Skeletal muscle tissue (tissue), 5 donors: ENCODE measurements at places on chromosomes 3 and 15. TPM values are rescaled to one million over a fixed set of nuclear protein-coding genes. Genes with fewer than 3 reads are reported as not detected.

GXYLT2 gene
- 31.8 TPM for total RNA-seq

DCP1A gene
- 8.4 TPM for total RNA-seq

CGNL1 gene
- 11.5 TPM for total RNA-seq

SLCO2A1 gene
- total RNA-seq = 0.52 TPM

IL5RA gene
- not detected for total RNA-seq

SHC4 gene
- total RNA-seq = 2.1 TPM

PIK3R4 gene
- total RNA-seq = 58.5 TPM

RARRES1 gene
- total RNA-seq = 1.6 TPM

EHHADH gene
- 1.0 TPM for total RNA-seq

MED12L gene
- total RNA-seq = 8.9 TPM

RAB6B gene
- total RNA-seq = 1.6 TPM

CHCHD6 gene
- total RNA-seq = 8.9 TPM

DNAH12 gene
- 0.52 TPM for total RNA-seq

PRR23B gene
- total RNA-seq = not detected

CCDC80 gene
- total RNA-seq = 25.6 TPM

FAM227B gene
- total RNA-seq = 7.8 TPM

THSD4 gene
- total RNA-seq = 15.7 TPM

IMPG2 gene
- 2.6 TPM for total RNA-seq

CPA3 gene
- 5.2 TPM for total RNA-seq

LRTM1 gene
- total RNA-seq = 106 TPM

UTS2B gene
- not detected for total RNA-seq

EOMES gene
- 0.52 TPM for total RNA-seq

MYRIP gene
- total RNA-seq = 1.0 TPM

ZNF385D gene
- total RNA-seq = 9.4 TPM

SKOR1 gene
- under 0.01 TPM for total RNA-seq

SCN11A gene
- total RNA-seq = 2.6 TPM

KY gene
- 61.6 TPM for total RNA-seq

ADPGK gene
- total RNA-seq = 39.1 TPM

B3GNT5 gene
- total RNA-seq = 4.2 TPM

RTP4 gene
- 1.0 TPM for total RNA-seq

HRH1 gene
- 5.2 TPM for total RNA-seq

MKRN2 gene
- total RNA-seq = 26.6 TPM

AHSG gene
- total RNA-seq = 0.52 TPM

CD200R1 gene
- total RNA-seq = 5.7 TPM

FGD5 gene
- 15.7 TPM for total RNA-seq

COL6A5 gene
- not detected for total RNA-seq

SLC22A13 gene
- total RNA-seq = not detected
